ENCODE measurements at places on chromosomes 3 and 15.
A peak's percentile ranks its signal among the peaks of the same experiment; 100 is the strongest.

- DNase-seq, result no peak
Observed at GRCh38 chr3:61964566-61964965, 403.2 kb downstream of the PTPRG start.

GRCh38 chr3:37216597-37217097, 42.3 kb upstream of the LRRFIP2 start:
- DNase-seq, result no peak

DNA sequence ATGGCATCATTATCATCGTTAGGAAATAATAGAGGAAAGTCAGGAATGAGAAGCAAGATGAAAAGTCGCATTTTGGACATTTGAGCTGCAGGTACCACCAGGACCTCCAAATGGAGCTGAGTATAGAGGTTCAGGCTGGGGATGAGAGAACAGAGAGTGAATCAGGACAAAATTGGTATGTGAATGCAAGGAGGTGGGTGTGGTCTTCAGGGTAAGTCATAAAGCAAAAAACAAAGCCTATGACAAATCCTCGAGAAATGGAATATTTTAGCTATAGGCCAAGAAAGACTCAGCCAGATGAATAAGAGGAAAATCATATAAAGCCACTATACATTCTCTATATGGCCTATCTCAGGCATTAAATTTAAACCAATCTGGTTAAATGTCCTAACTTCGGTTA, 841.3 kb downstream of the ROBO1 start:
- no peak for DNase-seq

- no peak for DNase-seq
Observed at GRCh38 chr15:43433165-43433564, 59.8 kb downstream of the TP53BP1 start.

- DNase-seq, result no peak
Observed at GRCh38 chr15:23762026-23762425, 74.9 kb upstream of the NDN start.

DNA sequence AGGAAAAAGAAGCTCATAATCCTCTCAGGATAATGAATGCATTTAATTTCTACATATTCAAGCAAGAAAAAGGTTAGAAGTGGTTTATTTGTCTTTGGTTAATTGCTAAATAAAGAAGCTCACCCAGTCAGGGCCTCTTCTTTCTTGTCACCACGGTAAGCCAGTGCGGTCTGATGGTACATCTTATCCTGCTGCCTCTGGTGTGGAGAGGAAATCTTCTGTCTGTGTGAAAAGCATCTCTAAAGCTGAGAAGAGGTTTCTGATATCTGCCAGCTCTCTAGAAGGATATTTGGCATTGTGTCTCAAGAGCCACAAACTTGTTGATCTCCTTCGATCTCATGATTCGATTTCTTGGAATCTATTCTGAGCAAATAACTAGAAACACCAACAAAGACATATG, 144.9 kb downstream of the SV2B start:
- no peak for DNase-seq

GRCh38 chr15:63436341-63436740, 54.7 kb upstream of the CA12 start:
- no peak for DNase-seq

GRCh38 chr3:112688085-112688769, 47.3 kb upstream of the CCDC80 start:
- no peak for DNase-seq

- no peak for DNase-seq
Observed at GRCh38 chr3:25037049-25037547, 391.0 kb upstream of the RARB start.

GRCh38 chr3:24474862-24475261, 19.8 kb downstream of the THRB start:
- DNase-seq, result no peak

- DNase-seq, result no peak
Observed at GRCh38 chr15:91908391-91908790, 54.9 kb downstream of the SLCO3A1 start.

GRCh38 chr15:75371486-75371885, 3.1 kb upstream of the MAN2C1 start:
- no peak for DNase-seq

DNA sequence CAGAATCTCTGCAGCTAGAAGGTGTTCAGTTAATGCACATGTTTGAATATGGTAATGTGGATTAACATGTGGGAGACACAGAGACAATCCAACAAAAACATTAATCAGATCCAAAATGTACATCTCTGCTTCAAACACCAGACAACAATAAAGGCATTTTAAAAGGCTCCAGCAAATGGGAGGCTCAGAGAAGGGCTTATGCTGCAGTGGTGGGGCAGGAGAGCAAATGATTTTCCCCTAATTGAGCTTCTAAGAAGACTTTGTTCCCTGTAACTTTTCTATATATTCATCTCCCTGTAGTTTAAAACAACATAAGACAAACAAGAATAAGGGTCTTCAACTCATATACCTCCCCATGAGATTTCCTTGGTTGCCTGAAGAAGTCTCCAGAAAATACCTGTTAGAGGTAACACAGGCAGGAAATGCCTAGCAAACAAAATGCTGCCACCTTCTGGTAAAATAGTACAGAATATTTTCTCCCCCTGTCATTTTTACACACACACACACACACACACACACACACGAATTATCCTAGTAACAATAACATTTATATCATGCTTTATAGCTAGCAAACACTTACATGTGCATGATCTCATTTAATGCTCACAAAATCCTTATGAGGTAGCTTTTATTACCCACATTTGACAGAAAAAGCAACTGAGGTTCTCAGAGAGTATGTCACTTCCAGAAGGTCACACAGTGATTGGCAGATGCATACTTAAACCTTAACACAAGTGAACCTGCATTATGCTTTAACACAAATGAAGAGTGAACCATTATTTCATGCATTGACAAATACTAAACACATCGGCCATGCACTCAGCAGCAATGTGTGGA, 123.4 kb upstream of the MB21D2 start:
- no peak for DNase-seq

- DNase-seq, result no peak
Observed at GRCh38 chr3:125002414-125003368, 53.1 kb downstream of the HEG1 start.

DNA sequence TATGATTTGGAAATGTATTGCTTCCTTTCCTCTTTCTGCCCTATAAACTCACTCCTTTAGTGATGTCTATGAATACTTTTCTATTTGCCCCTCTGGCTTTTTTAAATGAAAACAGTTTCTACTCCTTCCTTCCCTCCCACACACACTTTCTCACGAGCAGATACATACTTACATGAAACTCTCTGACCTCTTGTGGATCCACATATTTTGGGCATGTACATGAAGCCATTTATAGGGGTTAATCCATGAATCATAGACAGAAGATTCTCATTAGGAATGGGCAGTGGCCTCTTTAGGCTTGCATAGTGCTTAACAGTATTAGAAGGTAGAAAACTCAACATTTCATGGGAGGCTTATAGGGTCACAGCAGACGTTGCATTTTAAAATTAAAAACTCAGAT, 24.8 kb downstream of the ANAPC13 start:
- no peak for DNase-seq

DNA sequence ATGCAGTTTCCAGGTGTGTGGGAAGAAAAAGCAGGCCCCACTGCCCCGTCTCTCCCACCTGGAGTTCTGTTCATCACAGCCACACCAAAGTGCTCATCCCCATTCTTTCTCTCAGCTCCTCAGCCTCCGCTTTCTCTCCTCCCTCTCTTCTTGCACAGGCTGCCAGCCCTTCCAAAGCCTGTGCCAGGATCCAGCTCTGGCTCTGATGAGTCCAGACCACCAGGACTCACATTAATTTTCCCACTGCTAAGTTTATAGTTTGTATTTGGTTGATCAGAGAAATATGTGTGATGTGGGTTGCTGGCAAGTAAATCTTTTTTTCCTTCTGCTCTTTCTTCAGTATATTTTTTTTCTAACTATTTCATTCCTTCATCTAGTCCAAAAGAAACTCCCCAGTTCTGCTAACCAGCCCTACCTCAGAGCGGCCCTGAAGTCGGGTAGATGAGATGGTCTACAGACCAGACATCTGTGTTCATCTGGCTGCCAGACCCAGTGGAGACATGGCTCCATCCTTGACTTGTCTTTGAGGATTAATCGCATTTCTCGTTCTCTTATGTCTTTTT, 49.8 kb downstream of the BOC start:
- DNase-seq, result no peak

DNA sequence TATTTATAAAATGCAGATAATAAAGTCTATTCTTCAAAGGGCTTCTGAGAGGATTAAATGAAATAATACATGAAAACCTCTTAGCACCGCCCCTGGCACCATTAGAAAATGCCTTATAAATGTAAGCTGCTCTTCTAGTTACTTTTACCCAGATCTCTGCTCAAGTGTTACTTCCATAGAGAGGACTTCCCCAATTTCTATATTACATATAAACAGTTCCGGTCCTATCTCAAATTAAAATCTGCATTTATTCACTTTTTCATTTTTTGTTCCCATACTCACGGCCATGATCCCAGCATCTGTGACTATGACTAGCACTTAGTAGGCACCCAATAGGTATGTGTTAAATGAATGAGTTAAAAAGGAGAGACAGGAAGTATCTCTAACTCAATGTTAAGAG, 890.9 kb upstream of the CFAP20DC start:
- no peak for DNase-seq

DNA sequence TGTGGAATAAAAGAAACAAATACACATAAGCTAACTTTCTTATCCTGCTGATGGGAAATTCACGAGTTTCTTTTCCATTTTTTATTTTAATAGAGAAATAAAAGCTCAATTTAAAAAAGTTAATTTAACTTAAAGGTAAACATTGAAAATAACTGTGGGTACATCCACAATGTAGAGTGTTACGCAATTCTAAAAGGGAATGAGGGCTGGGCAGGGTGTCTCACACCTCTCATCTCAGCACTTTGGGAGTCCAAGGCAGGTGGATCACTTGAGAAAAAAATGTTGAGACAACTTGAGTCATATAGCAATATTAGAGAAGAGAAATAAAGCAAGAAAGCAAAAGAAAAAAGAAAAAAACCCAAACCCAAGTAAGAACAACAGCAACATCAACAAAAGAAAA, 207.0 kb downstream of the DIPK2A start:
- no peak for DNase-seq

GRCh38 chr3:134457376-134458074, 28.3 kb downstream of the ANAPC13 start:
- DNase-seq, result no peak

DNA sequence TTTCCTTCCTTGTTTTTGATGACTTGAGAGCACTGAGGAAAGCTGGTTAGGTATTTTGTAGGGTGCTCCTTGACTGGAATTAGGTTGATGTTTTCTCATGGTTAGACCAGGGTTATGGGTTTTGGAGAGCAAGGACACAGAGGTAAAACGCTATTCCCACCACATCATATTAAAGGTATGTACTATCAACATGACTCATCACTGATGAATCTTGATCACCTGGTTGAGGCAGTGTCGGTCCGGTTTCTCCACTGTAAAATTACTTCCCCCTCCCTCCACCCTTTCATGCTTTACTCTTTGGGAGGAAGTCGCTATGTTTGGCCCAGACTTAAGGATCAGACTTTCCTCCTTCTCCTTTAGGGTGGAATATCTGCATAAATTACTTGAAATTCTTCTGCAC, 201.6 kb downstream of the EDEM1 start:
- DNase-seq, result no peak

DNA sequence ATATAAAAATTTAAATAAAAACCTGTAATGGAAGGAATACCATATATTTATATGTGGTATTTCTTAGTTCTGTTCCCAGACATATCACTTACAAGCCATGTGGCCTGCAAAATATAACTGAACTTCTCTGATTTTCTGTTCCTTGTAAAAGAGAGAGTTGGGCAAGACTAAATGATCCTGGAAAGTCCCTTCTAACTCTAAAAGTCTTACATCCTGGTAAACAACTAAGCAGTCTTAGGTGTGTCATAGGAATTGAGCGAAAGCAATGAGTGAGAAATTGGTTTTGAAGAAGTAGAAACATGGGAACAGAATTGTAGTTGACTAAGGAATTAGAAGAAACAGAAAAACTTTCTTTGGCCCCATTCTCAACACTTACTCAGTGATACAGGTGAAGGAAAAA, 25.3 kb upstream of the IL20RB start:
- no peak for DNase-seq

DNA sequence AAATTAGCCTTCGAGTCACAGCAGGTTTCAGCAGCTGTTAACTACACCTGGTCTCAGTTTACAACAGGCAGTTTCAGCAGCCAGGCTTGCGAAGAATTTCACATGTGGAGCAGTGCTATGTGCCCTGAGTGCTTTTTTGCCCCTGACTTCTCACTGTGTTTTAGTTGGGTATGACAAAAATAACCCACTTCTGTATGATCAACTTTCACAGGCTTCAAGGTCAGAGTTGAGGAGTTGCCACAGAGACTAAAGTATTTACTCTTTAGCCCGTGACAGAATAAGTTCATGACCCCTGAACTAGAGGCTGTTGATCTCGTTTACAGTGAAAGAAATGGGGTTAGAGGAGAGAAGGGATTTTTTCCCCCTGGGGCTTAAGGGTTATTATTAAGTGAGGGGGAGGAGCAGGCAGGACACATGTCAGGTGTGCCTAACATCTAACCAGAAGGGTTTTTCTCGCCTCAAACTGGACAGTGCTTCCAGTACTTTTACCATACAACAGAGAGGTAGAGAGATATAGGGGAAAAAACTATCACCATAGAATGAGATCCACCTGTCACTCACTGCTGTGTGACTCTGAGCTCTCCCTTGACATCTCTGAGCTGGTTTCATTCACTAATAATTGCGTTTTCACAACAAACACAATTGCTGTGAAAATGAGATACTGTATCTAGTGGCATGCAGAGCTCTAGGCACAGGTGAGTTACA, 14.0 kb upstream of the TOPBP1 start:
- no peak for DNase-seq

DNA sequence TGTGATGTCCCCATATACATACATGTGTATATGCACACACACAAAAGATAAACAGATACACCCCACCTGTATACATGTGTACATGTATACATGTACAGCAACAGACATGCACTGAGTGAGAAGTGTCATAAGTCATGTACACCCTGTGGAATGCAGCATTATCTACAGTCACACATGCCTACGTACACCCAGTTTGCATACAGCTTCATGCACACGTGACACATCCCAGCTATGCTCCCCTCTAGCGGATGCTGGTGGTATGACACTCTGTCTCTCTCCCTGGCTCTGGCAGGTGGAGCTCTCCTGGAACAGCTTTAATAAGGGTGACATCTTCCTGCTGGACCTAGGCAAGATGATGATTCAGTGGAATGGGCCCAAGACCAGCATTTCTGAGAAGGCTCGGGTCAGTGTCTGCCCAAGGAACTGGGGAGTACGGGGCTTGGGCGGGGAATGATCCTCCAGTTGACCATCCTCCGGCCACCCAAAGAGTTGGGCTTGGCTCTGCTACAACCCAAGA, 6.3 kb downstream of the VILL start:
- peak; percentile 83 for DNase-seq

DNA sequence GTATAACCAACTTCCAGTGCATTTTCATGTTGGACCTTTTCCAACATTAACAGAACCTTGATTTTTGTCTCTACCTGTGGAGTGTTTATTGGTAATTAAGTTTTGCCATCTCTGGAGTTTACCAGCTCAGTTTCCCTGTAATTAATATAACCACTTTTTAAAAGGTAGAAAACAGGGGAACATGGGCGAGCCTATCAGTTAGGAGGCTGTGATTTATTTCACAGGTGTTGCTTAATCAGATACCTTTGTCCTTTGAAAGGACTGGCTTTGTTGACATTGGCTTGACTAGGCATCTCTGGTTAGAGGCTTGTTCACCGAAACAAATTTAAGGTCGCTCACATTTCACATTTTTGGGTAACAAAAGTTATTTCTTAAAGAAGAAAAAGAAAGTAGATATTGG, 622 bp downstream of the NAALADL2 start:
- DNase-seq, result no peak

GRCh38 chr15:26805470-26805869, 32.6 kb upstream of the GABRB3 start:
- DNase-seq, result no peak
